Natural killer cell treated with Interleukin-12 subunit alpha and Interleukin-12 subunit beta and Interleukin-15 and Interleukin-18, amount 100 ng/mL, for 72 hours (primary cell): ENCODE measurements at places on chromosomes 16 and 17.

DNA sequence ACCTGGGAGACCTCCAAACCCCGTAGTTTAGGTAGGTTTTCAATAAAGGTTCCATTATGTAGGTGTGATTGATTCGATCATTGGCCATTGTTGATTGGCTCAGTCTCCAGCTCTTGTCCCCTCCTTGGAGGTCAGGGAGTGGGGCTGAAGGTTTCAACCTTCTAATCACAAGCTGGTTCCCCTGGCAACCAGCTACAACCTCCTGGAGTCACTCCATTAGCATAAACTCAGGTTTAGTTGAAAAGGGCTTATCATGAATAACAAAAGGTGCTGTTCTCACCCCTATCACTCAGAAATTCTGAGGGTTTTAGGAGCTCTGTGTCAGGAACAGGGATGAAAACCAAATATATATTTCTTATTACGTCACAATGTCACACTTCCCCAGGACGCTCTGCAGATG lies 28.5 kb downstream of the TMEM132E start:
- no peak for DNase-seq

- DNase-seq, result peak; percentile 80
Measured at GRCh38 chr17:76623271-76624146, 20.0 kb downstream of the ST6GALNAC1 start.

DNA sequence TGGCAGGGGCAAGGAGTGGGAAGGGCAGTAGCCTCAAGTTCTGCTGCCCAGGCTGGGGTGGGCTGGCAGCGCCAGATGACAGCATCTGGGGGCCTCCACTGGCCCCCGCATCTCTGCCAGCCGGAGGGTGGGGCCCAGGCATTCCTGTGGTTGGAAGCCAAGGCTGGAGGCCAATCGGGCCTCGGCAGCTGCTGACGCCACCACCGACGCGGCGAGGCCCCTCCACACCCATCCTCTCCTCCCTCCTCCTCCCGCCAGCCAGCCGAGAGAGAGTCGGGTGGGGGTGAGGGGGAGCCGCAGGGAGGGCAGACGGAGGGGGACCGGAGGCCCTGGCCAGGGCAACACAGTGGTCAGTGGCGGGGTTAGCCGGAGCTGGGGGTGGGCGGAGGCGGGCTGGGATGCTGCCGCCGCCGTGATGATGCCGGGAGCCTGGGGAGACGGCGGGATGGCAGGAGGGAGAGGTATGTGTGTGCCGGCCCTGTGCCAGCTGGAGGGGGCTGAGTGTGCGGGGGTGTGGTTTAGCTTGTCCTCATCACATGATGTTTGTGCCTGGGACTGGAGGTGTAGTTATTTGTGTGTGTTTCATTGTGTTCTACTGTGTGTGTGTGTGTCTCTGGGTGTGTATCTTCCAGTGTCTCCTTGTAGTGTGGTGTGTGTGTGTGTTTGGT lies 36.6 kb downstream of the ARHGAP23 start:
- no peak for DNase-seq

DNA sequence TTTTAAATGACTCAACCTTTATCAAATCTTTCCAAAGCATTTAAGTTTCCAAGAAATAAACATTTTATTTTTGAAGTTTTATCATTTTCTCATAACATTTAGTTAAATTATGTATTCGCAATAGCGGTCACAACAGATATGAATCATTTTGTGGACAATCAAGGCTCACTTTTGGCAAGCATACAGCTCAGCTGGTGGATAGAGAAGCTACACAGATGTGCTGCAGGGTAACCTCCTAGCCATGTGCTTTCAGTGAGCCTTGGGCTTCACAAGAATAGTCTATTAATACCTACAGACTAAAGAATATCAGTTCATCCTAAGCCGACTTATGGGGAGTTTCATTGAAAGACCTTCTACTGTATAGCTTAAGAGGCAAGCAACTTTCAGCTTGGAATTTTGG lies 144.8 kb downstream of the MRTFB start:
- no peak for DNase-seq

GRCh38 chr17:6567528-6568183 lies 11.3 kb upstream of the PITPNM3 start:
- DNase-seq, result no peak

GRCh38 chr16:77760800-77761199 lies 27.6 kb upstream of the VAT1L start:
- DNase-seq, result no peak

- DNase-seq, result no peak
Measured at GRCh38 chr16:79253100-79253631, 347.4 kb downstream of the MAF start.

GRCh38 chr17:81939881-81940385 lies 2.8 kb upstream of the PYCR1 start:
- DNase-seq, result no peak

DNA sequence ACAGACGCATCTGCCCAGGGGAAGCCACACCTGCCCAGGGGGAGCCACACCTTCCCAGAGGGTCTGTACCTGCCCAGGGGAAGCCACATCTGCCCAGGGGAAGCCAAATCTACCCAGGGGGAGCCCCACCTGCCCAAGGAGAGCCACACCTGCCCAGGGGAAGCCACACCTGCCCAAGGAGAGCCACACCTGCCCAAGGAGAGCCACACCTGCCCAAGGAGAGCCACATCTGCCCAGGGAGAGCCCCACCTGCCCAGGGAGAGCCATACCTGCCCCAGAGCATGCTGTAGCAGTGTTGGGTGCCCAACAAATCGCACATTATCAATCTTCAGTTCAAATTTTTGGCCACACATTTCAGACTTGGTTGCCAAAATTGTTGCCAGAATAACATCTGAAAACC lies 19.6 kb downstream of the NPRL3 start:
- no peak for DNase-seq

- DNase-seq, result no peak
Measured at GRCh38 chr17:69592692-69593350, 178.3 kb downstream of the MAP2K6 start.

- DNase-seq, result no peak
Measured at GRCh38 chr17:69424287-69425041, 10.0 kb downstream of the MAP2K6 start.

- no peak for DNase-seq
Measured at GRCh38 chr17:31535581-31535981, 144.1 kb downstream of the RAB11FIP4 start.

DNA sequence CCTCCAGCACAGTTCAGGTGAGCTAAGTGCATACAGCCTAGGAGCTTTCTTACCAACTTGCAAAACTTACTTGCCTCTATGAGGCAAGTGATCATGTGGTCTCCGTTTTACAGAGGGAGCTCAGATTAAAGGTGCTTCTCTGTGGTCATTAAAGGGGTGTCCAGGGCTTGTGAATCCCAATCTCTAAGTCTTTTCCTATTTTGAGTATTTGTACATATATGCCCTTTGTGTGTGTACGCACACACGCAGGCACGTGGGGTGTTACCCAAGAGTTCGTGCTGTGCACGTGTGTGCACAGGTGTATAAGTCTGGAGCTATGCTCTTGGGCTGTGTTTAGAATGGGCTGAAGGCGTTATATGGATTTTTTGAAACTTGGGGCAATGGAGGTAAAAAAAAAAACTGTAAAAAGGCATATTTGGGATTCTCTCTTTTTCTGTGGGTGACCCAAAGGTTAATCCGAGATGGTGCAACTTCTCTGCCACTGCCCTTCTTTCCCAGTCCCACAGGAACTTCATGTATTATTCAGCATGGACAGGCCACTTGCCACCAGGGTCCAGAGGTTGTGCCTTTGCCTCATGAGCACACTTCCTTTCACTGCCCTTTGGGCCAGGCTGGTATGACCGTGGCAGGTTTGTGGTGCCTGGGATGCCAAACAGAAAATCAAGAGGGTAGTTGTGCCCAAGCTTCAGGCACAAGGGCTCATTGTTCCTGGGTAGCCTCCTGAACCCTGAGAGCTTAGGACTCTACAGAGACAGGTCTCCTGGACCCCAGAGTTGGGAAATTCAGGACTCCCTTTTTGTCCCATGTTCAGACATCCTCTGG lies 1.5 kb downstream of the ABCC3 start:
- DNase-seq, result peak; percentile 12

DNA sequence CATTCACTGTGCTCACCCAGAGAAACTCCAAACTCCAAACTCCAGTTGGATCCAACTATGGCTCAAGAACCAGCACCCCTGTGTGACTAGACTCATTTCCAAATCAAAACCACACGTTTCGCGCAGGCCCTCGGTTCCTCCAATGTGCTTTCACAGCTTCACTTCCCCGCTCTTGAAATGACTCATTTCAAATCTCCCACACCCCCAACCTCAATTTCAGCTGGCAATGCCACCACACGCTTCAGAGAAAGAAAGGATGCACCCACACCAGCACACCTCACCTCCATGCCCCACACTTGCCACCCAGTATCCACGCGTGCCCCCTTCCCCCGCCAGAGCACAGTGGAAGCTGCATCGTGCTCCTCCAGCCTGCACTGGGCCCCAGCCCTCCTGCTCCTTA lies 9.0 kb downstream of the TMEM92 start:
- DNase-seq, result no peak

DNA sequence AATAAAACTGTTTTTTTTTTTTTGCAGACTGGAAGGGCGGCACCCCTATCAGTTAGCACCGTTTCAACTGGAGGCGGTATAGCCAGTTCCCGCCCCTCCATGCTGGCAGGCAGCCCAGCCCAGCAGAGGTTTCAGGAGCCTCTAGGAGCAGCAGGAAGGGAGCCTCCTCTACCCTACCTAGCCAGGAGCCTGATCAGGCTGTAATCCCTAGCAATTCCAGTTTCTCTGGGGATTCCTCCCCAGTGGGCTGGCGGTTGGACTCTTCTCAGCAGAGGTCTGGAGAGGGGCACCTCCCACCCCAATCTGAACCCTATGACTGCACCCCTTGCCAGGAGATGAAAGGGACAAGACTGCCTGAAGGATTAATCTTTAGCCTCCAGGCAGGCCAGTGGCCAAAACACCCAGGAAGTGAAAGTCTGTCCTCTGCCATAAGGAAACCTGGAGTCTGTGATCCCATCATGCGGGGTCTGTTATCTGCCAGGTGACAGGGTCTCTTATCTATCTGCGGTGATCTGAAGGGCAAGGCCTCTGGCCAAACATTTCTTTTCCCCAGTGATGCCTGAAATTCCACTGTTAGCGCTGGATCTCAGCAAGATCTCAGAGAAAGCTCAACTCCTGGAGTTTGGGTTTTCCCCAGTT lies 4.9 kb upstream of the CDH1 start:
- no peak for DNase-seq

- DNase-seq, result no peak
Measured at GRCh38 chr17:55296699-55297098, 31.9 kb downstream of the HLF start.

- peak; percentile 29 for DNase-seq
Measured at GRCh38 chr16:11605564-11605886, 18.8 kb upstream of the LITAF start.

GRCh38 chr16:72785171-72785570 lies 262.8 kb downstream of the ZFHX3 start:
- DNase-seq, result no peak

DNA sequence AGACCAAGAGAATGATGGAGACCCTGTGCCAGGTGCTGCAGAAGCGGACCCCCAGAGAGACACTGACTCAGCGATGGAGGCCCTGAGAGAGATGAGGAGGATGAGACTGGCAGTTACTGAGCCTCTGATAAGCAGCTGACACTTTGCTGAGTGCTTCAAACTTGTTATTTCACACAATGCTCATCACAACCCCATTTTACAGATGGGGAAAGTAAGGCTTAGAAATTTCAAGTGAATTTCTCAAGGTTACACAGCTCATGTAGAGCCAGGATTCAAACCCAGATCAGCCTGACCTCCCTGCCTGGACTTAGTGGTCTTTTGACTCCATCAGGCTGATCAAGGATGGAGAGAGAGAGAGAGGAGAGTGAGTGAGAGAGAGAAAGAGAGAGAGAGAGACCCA lies 27.2 kb downstream of the MRM1 start:
- DNase-seq, result no peak
